ENCODE measurements at places on chromosomes 5 and 9.
A peak's percentile ranks its signal among the peaks of the same experiment; 100 is the strongest.

DNA sequence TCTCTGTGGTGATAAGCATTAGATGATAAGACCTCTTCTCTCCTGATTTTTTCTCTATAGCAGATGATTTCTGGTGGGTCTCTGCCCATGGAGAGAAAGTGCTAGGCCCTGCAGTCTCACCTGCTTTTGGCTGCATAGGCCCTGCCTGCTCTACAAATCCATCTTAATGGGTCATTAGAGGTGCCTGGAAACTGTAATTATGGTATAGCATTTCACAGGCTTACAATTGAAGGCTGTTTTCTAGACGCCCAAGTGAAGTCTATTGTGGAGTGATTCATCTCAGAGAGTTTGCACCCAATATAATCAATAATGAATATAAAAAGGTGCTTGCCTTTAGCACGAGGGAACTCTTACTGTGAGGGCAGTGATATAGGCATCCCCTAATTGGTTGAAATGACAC lies 33.8 kb downstream of the NEUROG1 start:
- DNase-seq = no peak

- no peak for DNase-seq
Observed at GRCh38 chr9:135796784-135797485, 95.0 kb downstream of the KCNT1 start.

DNA sequence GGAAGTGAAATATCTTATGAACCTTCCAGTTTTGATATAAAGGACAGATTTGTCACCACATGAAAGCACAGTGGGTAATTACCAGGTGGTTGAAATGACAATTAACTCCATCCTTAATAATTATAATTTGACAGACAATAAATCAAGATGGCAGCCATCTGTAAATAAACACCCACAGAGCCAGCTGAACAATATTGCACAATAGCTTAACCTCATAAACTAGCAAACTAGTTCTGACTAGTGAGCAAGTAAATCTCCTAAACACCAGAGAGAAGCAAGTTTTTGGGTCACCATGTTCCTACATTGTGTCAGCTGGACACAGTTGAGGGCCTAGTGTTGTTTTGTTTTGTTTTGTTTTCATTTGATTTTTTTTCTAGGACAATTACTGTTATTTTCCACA lies 577.4 kb downstream of the ACTL7B start:
- DNase-seq = no peak

GRCh38 chr9:38295764-38296163 lies 96.7 kb upstream of the ALDH1B1 start:
- DNase-seq = no peak

- DNase-seq = no peak
Observed at GRCh38 chr5:133845271-133845670, 123.2 kb downstream of the C5orf15 start.

DNA sequence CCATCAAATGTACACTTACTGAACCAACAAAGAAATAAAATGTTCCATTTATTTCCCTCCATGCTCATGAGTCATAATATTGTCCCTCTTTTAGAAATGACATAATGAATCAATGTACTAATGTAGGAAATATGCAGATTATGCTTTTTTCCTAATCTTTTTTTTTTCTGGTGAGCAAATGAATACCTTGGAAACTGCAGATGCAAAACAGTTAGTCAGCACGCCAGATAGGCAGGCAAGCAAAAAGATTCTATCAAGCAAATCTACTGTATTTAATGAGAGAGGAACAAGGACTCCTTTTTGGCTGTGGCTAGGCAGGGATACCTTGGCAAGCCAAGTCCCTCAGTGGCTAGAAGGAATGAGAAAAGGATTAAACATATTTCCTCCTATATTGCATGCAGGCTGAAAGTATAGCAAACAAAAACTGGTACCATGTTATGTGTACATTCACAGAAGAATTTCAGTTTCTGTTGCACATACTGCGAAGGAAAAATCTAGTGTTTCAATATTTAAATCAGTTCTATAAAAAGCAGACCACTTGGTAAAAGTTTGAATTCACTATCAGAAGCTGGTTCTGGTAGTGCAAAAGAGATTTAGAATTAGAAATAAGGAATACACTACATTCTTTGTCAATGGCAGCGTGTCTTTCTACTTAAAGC lies 605.4 kb downstream of the TLE1 start:
- no peak for DNase-seq

DNA sequence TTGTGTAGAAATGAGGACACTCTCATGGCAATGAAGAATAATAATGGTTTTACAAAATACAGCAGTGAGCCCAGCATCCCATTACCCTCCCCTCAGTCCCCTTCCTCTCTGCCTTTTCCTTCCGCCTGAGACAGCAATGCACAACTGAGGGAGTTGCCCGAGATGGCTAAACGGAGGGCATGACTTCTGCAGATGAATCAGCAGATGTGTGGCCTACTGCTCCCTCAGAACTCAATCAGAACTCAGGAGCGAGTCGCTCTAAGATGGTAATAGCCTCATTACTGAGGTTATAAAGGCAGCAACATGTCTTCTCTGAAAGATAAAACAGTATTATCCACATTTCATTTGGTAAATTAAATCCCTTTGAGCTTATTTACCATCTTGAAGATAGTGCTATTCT lies 326.6 kb downstream of the ENC1 start:
- no peak for DNase-seq

- no peak for DNase-seq
Observed at GRCh38 chr9:130555968-130556367, 23.4 kb upstream of the FUBP3 start.

DNA sequence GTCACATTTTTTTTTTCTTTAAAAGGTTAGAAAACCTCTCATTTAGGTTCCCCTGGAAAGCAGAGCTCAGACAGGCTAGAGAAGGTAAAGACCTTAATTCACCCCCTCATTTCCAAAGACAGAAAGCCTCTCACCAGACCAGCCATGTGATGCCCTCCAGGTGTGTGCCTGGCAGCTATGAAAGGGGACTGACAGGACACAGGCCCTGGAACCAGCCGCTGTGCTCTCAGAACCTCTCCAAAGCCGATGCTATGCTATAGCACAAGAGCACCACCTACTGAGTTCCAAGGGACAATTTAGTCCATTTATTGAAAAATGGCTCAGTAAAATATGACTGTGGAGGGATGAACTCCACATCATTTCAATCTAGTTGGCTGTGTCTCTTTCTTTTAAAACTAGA lies 48.8 kb downstream of the FANCC start:
- DNase-seq = no peak

- no peak for DNase-seq
Observed at GRCh38 chr9:34372467-34373011, 4.2 kb downstream of the MYORG start.

DNA sequence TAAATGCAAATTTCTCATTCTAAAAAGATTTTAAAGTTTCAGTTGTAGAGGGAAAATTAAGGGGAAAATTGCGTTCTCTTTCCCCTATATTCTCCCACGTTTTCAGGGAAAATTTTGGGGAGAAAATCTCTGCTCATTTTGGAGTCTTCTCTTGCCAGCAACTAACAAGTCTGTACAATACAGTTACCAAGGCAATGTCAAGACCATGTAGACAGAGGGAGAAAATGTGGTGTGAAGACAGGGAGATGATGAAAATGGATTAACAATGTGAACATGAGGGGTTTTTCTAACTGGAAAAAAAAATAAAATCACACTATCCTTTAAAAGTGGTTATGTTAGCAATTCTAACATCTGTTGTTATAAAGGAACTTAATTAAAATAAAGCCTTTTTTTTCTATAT lies 22.3 kb downstream of the SLC1A3 start:
- DNase-seq = no peak

- no peak for DNase-seq
Observed at GRCh38 chr9:136615631-136616306, 46.9 kb upstream of the EGFL7 start.

DNA sequence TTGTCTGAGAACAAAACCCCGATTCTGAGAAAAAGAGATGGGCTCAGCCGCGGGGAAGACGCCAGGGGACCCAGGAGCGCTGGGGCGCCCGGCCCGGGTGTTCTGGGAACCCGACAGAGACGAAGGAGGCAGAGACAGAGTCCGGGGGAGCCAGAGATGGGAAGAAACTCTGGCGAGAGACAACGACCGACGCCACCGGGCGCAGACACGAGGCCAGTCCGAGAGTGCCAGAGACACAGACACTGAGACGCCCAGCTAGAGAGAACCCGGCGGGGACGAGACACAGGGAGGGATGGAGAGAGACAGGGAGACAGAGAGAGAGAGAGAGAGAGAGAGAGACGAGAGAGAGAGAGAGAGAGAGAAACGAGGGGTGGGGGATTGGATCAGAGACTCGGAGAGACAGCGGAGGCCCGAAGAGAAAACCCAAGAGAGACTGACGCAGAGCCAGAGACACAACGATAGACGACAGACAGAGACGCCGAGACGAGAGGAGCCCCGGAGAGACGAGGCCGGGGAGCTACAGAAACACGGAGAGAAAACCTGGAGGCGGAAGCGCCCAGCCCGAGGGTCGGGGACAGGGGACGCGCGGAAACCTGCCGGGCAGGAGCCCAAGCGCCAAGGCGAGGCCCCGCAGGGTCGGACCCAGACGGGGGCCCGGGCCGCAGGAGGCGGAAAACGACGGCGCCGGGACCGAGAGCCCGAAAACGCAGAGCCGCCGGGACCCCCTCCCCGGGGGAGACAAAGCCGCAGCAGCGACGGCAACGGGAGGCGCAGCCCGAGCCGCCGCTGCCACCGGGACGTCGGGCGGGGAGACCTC lies 3.3 kb downstream of the NR5A1 start:
- DNase-seq = no peak

- no peak for DNase-seq
Observed at GRCh38 chr5:149672701-149673476, 57.2 kb upstream of the PPARGC1B start.

GRCh38 chr9:113709721-113710120 lies 166.4 kb upstream of the ZNF618 start:
- no peak for DNase-seq

GRCh38 chr9:132804576-132805295 lies 73.3 kb downstream of the AK8 start:
- DNase-seq = peak; percentile 18

DNA sequence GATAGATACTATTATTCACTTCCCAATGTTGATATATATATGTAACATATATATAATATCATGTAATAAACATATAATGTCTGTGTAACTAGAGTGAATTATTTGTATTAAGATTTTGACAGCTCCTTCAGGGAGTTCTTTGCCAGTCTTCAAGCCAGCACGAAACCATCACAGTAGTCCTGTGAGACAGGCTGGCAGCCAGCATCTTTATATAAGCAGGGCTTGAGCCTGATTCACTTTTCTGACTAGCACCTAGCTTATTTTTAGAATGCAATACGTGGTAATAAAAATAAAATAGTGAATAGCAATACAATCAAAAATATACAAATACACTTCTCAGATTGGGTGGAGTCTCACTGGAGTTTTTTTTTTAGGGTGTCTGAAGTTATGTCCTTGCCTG lies 20.7 kb upstream of the GDA start:
- no peak for DNase-seq

GRCh38 chr9:16775330-16775729 lies 95.1 kb downstream of the BNC2 start:
- DNase-seq = no peak

Measured in CD4-positive, alpha-beta T cell treated with Interleukin-12 subunit alpha and Interleukin-12 subunit beta, for 1 hour (primary cell).